ENCODE measurements at places on chromosomes 13 and 19. TPM values are rescaled to one million over a fixed set of nuclear protein-coding genes. Genes with fewer than 3 reads are reported as not detected.
A peak's percentile ranks its signal among the peaks of the same experiment; 100 is the strongest.

DNA sequence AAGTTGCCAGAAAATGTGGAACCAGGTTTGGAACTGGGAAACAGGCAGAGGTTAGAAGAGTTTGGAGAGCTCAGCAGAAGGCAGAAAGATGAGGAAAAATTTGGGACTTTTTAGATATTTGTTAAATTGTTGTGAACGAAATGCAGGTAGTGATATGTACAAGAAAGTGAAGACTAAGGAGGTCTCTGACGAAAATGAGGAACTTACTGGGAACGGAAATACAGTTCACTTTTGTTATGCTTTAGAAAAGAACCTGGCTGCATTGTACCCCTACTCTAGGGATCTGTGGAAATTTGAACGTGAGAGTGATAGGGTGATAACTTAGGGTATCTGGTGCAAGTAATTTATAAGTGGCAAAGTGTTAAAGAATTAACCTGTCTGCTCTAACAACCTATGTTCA lies 632.4 kb downstream of the SLITRK5 start:
- no peak for DNase-seq

DNA sequence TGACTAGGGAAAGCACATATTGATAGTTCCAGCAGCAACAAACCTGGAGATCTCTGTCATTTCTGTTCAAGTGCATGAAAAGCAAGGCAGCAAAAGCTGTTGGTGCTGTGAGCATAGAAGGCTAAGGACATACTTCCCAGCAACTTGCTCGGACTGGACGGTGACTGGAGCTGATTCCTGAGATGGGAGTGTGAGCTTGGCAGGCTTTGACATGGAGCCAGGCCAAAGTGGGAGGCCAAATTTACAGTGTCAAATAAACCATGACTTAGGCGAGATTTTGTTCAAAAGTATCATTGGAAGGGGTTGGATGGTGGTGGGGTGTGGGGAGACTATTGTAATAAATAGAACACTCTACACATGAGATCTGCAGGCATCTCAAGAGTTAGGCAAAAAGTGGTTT lies 5.9 kb upstream of the ARGLU1 start:
- DNase-seq = peak; percentile 74

SIGLEC6 gene
- not detected for total RNA-seq

SULT2A1 gene
- total RNA-seq = not detected

GRCh38 chr19:1035998-1036621 lies 3.8 kb upstream of the ABCA7 start:
- no peak for DNase-seq

DNA sequence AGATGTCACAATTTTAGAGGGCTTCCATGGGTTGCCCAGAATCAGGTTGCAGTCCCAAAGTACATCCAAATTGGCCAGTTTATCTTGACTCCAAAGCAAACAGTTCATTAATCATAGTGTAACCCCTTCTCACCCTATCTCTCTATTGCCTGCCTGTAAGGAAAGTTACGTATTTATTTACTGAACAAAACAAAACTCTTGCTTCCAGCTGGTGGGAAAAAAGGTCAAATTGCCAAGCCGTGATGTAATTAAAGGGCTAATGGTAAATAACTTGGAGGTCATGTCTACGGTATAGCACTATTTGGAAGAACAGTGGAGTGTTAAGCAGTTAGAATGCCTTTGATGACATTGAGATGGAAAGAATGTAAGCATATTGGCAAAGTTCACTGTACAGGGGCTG lies 214.0 kb downstream of the DLEU7 start:
- no peak for DNase-seq

ZNRF4 gene
- total RNA-seq = not detected

DNA sequence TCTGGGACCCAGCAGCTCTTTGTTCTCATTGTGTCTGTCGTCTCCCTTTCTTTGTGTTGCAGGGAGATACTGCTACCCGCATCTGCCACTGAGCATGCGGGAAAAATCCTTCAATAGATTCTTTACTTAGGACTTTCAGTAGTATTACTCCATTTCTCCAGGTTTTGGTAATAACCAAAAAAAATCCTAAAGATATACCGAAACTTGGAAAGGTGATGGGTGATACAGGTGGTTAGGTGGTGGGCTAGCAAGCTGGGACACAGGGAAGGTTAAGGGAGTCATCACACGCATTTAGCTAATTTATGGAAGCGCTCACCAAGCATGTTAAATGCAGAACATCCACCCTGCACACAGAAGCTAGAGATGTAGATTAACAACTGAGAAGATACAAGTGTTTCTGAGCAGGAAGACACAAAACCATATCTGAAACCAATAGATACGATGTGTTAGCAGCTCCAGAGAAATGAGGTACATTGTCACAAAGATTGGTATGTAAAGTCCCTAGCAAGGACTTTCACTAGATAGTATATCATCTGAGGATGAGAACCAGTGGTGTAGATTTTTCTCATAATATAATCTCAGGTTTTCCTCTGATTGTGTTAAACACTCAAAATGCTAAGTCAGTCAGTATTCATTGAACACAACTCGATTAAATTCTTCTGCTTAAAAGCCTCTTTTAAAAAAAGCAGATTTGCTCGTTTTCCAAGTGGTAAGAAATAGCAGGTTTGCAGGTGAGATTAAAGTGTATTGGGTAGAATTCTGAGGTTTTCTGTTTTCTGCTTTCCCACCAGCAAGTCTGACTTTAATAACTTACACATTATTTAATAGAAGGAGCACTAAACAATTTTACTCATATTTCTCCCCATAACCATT lies 1.2 kb upstream of the SLAIN1 start:
- no peak for DNase-seq

PEX11G gene
- total RNA-seq = 1.6 TPM

- no peak for DNase-seq
Measured at GRCh38 chr19:52229524-52229923, 39.7 kb downstream of the PPP2R1A start.

- DNase-seq = no peak
Measured at GRCh38 chr13:20241593-20241992, 9.5 kb upstream of the GJB6 start.

RNF225 gene
- not detected for total RNA-seq

DNA sequence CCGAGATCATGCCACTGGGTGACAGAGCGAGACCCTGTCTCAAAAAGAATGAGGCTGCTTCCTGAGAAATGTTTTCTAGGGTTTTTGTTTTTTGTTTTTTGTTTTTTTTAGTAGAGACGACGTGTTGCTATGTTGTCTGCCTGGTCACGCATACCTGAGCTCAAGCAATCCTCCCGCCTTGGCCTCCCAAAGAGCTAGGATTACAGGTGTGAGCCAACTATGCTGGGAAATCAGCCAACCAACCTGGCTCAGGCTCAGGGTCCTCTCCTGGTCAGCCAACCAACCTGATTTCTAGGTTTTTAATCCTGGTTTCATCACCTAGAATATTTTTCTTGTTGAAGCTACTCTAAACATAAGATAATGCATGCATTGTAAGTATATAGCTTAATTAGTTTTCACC lies 7.8 kb downstream of the DHX34 start:
- DNase-seq = no peak

GRCh38 chr13:59345311-59345710 lies 818.4 kb downstream of the DIAPH3 start:
- DNase-seq = no peak

DNA sequence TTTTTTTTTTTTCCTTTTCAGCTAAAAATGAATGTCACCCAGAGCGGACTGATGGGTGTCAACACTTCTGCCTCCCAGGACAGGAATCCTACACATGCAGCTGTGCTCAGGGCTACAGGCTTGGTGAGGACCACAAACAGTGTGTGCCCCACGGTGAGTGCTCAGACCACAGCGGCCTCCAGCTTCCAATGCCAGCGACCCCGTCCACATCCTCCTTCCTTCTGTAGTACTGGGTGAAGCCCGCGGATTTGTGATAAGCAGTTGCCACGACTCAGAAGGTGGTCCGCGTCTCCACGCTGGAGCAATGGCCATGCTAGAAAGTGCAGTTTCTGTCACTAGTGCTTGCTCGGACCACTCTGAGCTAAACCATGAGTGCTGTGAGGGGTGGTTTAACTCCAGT lies 6.0 kb downstream of the PROZ start:
- no peak for DNase-seq

- DNase-seq = no peak
Measured at GRCh38 chr19:1673645-1674292, 21.4 kb upstream of the TCF3 start.

DNA sequence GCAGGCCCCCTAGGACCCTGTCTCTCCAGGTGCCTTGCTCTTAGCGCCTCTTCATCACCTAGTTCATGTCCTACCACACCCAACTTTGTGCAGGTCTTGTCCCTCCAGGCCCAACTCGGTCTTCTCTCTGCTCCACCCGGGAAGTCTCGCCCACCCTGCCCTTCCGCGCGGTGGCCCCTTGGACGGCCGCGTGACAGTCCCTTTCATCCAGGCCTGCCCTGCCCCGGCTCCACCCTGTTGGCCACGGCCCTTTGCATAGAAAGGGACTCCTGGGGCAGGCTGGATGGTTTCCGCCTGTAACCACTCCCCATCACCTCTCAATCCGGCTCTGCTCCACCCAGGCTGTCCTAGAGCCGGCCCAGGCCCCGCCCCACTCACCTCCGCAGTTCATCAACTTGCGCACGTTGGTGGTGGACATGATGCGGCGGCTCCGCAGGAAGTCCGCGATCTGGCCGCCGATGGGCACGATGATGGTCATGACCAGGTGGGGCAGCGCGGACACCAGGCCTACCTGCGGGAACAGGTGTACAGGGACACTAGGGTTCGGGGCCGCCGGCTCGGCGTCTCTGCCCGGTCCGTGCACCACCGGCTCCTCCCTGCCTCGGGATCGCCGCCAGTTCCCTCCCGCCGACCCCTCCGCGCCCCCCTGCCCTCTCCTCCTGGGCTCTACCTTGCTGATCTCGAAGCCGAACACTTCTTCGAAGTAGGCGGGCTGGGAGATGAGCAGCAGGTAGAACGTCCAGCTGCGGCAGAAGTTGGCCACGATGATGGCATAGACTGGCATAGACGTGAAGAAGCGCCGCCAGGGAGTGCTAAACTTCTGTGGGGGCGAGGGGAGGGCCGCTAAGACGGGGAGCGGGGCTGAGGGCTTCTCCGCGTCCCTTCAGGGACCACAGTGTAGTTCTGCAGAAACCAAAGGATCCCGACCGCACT lies 7.2 kb downstream of the GFY start:
- no peak for DNase-seq

DNA sequence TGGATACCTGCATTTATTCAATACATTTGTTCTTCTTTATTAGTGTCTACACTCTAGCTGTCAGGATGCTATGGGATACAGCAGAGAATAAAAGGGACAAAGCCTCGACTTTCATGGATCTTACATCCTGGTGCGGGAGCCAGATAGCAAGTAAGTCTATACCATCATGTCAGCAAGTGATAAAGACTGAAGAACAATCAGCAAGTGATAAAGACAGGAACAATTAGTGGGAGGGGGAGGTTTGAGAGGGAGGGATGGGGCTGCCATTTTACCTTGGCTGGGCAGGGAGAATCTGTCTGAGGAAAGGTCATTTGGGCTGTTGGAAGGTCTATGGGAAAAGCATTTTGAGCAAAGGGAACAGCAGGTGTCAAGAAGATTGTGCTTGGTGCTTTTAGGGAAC lies 2.6 kb upstream of the UBE2S start:
- no peak for DNase-seq

DNA sequence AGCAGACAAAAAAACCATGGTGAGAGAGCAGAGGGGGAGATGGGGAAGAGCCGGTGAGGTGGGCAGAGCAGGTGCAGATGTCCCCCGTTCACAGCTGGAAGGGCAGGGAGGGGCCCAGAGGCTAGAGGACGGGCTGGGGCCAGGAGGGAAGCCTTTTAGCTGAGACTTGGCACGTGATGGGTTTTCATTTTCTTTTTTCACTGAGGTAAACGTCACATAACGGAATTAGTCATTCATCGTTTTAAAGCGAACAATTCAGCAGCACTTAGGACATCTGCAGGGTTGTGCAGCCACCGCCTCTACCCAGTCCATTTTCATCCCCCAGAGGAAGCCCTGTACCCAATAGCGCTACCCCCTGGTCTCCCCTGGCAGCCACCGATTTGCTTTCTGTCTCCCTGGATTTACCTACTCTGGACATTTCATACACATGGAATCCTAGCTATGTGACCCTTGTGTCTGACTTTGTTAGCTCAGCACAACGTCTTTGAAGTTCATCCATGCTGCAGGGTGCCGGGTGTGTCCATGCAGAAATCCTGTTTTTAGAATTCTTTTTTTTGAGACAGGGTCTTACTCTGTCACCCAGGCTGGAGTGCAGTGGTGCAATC lies 16.0 kb upstream of the EMC10 start:
- DNase-seq = peak; percentile 43

IRGC gene
- not detected for total RNA-seq

DNA sequence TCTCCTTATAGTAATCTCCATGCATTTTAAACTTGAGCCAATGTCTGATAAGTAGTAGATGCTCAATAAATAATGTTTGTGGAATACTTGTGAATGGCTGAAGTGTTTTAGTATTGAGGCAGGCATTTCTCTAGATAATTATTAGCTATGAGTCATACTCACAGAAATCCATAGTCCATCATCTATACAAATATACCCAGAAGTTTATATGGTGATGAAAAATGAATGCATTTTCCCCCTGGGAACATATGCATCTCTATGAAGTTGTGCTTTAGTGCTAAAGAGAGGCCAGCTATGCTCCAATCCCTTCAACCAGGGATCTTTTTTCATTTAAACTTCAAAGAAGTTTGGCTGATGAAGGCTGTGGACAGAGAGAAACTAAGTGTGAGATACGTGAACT lies 17.2 kb downstream of the MBNL2 start:
- DNase-seq = no peak

- DNase-seq = peak; percentile 11
Measured at GRCh38 chr19:37907735-37908455, 887 bp downstream of the SIPA1L3 start.

All from fibroblast of the aortic adventitia (primary cell).